Activated T-helper 9 cell treated with anti-CD3 and anti-CD28 coated beads, Interleukin-2, amount 50 U/mL, for 16 hours (primary cell): ENCODE measurements at places on chromosomes 12 and 14.

DNA sequence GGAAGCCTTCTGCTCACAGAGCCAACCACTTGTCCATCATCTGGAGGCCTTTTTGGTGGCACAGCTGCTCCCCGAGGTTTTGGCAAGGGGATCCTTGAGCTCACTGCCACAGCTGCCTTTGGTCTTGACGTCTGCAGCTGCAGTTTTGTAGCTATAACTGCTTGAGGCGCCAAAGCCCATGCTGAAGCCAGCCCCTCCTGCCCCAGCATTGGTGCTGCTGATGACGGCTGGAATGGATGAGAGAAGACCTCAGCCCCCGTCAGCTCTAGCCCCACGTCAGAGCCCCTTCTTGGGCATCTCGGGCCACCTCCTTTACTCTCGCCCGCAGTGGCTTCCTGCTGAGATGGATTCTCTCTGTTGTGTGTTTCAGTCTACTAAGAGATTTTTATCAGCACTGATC lies 12.3 kb upstream of the KRT74 start:
- DNase-seq = peak; percentile 4

DNA sequence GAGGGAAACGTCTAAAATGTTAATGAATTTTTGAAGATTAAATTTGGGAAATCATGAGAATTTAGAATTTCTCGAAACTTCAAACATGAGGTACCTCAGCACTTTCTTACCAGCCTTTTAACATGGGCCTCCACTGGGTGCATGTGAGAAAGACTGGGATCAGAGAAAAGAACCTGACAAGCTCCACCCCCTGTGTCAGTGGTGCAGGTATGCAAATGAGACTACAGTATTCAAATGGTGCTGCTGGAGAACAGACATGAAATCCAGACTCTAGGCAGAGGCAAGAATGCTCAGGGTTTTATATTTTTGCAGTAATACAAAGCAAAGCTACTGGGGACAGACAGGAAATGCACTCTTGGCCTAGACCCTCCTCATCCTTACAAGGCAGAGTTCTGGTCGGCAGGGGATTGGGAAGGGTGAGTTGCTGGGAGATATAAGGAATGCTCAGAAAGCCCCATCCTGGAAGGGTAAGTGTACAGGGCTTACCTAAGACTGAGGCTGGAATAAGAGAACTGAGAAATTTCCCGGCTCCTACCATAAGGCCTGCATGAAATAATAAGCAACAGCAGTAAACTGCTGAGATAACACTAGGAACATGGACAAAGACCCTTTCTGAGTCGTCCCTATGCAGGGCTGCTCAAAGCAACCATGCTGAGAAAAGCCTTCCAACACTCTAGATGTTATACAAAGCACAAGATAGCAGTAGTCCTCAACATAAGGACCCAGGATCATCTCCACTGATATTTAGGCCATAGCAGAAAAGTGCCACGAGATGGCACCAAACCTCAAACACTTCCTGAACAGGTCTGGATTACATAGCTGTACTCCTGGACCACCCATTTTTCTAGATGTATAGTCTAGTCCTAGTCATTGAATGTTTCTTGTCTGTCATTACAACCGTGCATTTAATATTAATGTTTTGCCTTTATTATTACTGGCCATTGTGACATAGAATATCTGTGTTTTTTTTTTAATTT lies 260.8 kb downstream of the RASSF9 start:
- DNase-seq = no peak

- DNase-seq = no peak
These were observed 59.0 kb downstream of the PIWIL1 start for GRCh38 chr12:130396667-130397066.

DNA sequence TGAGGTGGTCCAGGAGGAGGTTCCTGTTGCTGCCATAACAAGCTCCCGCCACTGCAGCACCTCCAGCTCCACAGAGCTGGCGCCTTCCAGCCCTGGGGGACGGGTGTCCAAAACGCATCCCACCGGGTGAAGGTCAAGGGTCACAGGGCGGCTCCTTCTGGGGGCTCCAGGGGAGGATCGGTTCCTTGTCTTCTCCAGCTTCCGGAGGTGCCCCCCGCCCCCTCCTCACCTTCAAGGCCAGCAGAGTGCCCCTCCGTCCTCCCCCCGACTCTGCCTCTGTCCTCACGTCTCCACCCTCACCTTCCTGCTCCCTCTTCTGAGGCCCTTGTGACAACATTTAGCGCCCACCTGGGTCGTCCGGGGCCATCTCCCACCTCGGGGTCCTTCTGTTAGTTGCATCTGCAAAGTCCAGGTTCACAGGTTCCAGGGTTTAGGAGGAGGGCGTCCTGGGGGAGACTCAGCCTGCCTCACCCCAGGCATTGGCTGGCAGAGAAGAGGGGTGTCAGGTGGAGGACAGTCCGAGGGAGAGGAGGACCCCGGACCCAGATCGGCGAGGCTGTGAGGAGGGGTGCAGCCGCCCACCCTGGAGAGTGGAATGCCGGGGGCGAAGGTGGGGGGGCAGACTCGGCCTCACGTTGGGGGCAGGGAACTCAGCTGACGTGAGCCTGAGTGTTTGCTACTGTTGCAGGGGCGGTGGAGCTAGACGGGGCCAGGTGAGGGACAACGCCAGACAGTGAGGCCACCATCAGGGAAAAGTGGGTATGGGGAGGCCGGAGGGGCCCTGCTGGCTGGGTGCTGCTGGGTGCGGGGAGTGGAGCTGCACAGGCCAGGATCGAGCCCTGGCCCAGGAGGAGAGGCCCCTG lies 205.5 kb upstream of the C14orf180 start:
- no peak for DNase-seq

GRCh38 chr12:65152012-65152411 lies 17.4 kb upstream of the LEMD3 start:
- no peak for DNase-seq

- DNase-seq = no peak
These were observed 39.6 kb downstream of the DAD1 start for GRCh38 chr14:22549324-22549962.

DNA sequence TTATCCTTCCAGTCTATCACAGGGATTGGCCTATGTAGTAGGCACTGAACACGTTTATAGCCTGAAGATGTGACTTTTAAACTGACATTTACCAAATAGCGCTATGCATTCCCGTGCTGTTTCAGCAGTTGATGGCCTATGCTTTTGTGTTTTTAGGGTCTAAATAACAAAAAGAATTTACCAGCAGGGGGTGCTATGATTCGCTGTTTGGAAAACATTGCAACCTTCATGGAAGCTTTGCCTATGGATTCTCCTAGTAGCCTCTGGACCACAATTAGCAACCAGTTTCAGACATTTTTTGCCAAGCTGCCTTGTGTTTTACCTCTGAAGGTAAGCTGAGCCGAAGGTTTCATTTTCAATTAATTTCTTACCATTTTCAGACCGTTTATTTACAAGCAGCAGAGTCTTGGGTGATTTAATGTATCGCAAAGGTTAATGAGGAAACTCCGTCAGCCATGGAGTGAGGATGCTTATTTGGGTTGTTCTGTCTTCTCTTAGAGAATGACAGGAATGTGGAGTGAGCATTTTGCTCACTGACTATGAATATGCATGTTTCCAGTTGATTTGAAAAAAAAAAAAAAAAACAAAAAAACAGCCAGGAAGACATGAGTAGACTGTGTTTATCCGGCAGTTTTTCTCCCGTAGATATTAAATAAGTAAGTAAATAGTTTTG lies 133.1 kb downstream of the PRIMA1 start:
- DNase-seq = no peak

- no peak for DNase-seq
These were observed 49.1 kb downstream of the RASSF8 start for GRCh38 chr12:26007566-26007965.

DNA sequence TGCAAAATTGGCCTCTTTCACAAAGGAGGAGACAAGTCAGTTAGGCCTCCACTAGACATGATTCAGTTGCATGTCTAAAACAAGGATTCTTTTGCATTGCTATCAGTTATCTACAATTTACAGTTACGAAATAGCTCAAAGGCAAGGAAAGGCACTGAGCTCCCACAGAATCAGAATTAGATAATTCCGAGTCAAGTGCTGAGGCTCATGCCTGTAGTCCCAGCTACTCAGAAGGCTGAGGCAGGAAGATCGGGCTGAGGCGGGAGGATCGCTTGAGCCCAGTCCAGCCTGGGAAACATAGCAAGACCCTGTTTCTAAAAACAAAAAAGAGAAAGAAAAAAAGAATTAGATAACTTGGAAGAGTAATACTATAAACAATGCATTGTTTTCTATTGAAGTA lies 12.3 kb upstream of the RTRAF start:
- DNase-seq = no peak

- DNase-seq = no peak
These were observed 72.0 kb upstream of the RESF1 start for GRCh38 chr12:31887109-31887811.

GRCh38 chr12:105100998-105101397 lies 6.5 kb upstream of the WASHC4 start:
- DNase-seq = no peak

DNA sequence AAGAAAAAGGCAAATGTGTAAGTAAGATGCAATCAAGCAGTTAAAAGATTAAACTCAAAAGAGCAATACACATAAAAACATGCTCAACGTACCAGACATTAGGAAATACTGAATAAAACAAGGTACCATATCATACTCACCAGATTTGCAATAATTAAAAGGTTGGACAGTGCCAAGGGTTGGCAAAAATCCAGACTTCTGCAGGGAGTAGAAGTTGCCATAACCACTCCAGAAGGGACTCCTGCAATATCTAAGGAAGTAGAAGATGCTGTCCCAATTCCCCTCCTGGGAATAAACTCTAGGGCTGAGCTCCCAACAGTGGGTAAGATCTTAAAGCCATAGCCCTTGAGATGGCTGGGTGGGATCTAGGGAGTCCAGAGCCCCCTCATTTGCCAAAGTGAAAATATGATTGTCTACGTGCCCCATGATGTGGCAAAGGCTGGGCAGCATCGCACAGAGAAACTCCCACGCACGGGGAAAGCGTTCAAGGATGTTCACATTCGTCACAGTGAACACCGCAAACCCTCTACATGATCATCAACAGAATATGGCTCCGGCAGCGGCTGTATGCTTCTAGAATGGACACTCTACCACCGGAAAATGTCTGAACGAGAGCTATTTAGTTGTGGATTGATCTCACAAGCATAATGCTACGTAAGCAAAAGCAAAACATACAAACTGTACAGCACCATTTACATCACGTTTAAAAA lies 12.3 kb downstream of the KCTD10 start:
- no peak for DNase-seq

DNA sequence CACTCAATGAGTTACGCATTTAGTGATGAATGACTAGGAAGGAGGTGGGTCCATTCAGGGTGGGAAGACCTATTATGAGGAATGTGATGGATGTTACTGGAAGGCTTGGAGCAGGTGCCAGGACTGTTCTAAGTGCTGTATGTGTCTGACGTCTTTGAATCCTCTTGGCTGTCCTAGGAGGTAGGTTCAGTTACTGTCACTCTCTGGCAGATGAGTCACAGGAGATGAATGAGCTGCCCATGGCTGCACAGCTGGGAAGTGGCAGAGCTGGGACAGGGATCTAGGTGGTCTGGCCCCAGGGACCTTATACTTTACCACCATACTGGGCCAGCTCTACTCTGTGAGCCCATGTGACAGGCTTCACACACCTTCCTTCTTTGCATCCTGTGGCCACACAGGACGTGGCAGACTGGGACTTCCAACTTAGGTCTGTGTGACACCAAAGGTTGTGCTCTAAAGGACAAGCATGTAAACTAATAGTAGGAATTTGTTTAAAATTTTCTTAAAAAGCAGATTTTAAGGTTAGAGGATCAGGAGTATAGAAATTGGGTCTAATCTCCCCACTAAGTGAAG lies 24.0 kb downstream of the TCTN1 start:
- no peak for DNase-seq

- DNase-seq = no peak
These were observed 62.5 kb upstream of the PRICKLE1 start for GRCh38 chr12:42652048-42652447.

DNA sequence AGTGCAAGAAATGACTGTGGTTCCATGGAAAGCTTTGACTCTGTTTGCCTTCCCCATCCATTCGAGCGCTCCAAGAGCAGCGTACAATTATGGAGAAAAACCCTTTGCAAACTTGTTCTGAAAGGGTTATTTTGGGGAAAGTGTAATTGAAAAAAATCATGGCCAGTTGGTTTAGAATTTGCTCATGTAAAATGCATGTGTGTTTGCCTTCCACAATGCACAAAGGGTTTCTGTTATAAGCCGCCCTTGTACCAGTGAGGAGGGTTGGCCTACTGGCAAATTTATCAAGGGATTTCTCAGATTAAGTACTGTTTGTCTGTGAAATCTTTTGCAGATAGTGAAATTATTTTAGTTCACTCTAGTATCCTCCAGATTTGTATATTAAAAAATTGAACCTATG lies 62.7 kb upstream of the PELI2 start:
- no peak for DNase-seq

DNA sequence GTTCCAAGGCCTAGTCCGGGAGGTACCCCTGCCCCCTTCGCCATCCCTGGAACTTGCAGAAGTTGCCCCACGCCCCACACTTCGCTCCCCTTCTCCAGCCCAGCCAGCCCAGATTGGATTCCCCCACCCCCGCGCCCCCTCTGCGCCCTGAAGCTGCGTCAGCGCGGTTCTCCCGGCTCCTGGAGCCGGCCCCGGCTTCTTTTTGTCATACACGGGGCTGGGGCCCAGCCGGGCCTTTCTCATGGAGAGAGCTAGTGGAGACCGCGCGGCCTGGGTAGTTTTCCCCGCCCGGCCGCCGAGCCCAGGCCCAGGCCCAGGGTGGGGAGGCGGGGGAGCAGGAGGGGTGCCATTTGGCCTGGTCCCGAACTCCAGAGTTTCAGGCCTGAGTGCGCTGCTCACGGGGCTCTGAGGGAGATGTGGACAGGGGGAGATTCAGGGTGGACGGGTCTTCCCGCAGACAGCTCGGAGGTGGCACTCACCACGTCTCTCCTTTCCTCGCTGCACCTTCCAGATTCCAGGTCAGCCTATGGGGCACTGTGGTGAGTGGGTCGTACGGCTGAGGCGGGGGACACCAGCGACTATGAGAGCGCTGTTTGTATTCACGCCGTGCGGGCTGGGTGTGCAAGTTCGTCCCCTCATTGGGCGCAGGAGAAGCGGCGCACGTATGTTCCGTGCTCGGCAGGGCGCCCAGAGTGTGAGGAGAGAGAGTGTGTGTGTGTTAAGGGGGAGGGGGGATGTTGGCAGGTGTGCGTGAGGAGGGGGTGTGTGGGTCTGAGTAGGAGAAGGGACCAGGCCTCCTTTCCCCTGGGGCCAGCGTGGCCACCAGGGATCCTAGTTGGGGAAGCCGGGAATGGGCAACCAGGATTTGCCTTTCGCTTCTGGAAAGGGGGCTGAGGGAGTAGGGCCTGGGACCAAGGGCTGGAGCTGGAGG lies 785 bp upstream of the LHX5 start:
- DNase-seq = no peak
